Activated T-cell treated with anti-CD3 and anti-CD28 coated beads for 24 hours (primary cell): ENCODE measurements at places on chromosomes 2 and 18.

DNA sequence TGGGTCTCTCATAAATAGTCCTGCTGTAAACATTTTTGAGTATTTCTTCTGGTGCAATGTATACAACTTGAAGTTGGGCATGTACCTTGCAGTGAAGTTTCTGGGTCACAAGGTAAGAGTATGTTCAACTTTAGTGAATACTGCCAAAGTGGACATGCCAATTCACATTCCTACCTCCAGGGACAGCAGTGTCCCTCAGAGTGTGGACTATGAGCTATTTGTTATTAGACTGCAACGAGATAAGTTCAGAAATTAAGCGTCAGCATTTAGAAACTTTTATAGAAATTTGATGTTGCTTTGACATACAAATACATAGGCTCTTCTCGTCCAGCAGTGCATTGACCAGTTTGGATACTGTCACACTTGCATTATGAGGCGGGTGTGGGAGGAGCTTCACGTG is 7.2 kb upstream of the ACKR3 start:
- DNase-seq: no peak

DNA sequence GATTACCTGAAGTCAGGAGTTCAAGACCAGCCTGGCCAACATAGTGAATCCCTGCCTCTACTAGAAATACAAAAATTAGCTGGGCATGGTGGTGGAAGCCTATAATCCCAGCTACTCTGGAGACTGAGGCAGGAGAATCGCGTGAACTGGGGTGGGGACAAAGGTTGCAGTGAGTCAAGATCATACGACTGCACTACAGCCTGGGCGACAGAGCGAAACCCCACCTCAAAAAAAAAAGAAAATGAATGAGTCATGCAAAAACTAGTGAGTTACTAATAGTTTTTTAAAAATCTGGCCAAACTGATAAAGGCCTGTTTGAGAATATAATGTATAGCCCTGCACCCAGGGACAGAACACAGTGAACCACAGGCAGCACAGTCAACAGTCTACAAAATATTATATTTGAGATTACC is 17.5 kb downstream of the AFG3L2 start:
- no peak for DNase-seq

DNA sequence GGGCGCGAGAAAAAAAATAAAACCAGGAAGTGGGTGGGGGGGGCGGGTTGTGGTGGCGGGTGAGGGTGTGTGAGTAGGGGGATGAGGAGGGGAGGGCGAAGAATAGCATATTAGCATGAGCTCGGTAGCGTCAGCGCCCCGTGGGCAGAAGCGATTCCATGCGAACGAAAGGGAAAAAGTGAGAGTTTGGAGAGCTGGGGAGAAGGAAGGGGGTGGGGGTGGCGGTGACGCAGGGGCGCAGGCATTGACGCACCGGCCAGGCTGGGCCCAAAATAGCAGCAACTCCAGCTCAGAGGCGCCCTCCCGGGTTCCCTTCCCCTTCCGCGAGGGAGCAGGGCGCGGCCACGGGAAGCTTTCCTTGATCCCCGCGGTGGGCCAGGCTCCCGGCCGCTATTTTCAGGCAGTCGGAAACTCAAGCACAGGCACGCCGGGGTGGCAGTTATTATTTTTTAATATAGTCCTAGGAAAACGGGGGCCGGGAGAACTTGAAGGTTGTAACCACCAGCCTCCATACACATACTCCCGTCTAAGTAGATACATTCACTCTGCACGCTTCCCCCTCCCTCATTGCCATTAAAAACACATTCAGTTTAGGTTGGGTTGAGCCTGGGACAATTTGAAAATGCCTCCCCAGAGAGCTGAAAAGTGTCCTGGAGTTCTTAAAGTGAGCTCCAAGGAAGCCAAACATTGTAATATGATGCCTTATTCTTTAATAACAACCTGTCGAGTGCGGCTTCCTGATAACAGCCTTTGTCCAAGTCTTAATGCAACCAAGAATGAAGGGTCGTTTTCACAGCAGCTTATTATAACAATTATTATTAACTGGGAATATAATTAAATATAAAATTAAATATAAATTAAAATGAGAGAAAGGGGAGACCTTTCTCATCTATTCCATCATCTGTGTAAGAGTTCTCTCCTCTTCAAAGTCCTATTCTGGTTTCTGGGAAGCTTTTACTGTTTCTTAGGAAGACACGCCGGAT is 2.3 kb upstream of the NR4A2 start:
- DNase-seq: peak; percentile 81

DNA sequence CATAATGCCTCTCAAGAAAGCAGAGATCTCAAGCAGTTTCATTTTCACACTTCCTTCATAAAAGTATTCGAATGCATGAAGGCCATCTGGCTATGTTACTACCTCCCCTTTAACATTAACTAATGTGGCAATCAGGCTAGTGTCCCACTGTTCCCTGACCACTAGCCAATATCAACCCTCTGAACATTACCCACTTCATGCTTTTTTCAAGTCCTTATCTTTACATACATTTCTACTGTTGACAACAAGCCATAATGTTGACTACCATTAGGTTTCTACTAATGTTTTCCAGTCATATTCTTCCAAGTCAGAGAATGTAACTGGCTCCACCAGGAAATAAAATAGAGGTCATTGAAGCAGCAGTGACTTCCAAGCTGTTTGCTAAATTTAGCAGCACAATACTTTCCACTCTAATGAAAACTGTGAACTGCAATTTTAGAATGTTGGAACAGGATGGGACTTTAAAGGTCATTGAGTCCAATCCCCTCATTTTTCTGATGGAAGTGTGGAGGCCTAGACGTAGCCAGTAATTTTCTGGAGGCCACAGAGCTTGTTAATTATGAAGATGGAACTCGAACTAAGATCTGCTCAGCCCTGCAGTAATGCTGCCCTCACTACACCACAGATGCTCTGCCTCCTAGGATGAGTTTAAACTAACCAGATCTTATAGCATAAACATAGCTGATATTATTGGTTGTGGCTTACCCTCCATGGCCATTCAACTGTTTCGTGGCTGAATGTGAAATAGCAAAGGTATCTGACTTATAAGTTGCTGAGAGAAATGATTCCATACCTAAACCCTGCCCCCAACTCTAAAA is 630 bp upstream of the PPP1R1C start:
- DNase-seq: no peak

- no peak for DNase-seq
Observed at GRCh38 chr2:216055680-216056079, 25.9 kb downstream of the PECR start.
